ENCODE measurements at places on chromosomes 2 and 18.
A peak's percentile ranks its signal among the peaks of the same experiment; 100 is the strongest.

DNA sequence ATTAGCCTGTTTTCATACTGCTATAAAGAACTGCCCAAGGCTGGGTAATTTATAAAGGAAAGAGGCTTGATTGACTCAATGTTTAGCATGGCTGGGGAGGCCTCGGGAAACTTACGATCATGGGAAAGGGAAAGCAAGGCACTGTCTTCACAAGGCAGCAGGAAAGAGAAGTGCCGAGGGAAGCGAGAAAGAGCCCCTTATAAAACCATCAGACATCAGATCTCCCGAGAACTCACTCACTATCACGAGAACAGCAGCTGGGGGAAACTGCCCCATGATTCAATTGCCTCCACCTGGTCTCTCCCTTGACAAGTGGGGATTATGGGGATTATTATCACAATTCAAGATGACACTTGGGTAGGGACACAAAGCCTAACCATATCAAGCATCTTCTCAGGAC lies 23.3 kb downstream of the RHOB start:
- DNase-seq, result no peak

DNA sequence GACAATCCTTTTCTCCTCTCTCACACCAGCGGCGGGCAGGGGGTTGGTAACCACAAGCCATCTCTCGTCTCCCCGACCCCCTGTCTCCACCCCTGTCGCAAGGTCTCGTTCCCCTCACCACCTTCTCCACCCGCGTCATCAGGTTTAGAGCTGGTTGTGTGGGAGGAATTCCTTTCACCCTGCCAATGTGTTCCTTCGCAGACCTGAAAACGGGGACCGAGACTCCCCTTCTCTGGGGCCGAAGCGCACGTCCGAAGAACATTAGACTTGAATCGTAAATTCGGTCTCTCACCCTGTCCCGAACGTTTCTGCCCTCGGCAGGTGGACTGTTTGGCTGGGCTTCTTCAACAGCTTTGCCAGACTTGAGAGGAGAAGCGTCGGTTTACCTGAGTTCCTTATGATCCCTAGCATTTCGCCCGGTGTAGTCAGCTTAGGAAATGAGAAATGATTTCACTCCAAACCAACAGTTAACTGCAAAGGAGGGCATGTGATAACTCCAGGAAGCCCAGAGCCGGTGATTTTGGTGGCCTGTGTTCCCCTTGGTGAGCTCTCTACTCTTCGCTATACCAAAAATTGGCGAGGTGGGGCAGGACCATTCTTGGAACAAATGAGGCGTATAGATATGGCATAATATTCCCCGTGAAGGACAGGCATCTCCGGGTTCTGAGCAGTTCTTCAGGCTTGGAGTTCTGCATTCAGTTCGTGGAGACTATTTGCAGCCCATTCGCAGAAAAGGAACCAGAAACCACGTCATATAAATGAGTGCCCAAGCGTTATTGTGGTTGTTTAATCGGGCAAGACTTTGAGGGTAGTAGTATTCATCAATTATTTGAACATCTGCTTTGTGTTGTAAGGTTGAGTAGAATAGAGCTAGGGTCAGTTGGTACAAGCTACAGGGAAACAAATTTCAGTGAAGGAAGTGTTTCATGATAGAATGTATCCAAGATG lies 694 bp downstream of the CFAP36 start:
- DNase-seq, result peak; percentile 33

DNA sequence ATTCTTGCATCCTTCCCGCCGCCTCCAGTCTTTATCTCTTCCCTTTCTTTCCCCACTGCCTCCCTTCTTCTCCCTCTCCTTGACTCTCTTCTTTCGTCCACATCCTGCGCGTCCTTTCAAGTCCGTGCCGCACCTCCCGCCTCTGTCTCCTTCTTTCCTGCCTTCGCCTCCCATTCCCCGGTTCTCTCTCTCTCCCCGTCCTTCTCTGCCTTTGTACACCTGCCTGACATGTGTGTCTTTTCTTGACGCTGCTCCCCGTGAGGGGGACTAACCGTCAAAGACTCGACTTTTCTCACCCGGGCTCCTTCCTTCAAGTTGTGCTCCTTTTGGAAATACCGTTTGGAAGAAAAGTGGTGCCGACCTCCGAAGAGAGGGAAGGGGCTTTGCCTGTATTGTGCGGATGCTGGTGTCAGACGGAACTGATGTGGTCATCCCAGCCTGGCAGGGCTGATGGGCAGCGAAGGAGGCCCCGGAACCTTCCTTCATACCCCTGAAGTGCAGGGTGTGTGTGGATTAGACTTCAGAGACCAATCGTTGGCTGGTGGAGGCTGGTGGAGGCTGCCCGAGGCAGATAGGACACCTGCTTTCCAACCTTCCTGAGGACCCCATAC lies 879 bp downstream of the TMEM178A start:
- DNase-seq, result no peak

GRCh38 chr2:146392631-146393030 lies 1452.2 kb upstream of the ACVR2A start:
- DNase-seq, result no peak

DNA sequence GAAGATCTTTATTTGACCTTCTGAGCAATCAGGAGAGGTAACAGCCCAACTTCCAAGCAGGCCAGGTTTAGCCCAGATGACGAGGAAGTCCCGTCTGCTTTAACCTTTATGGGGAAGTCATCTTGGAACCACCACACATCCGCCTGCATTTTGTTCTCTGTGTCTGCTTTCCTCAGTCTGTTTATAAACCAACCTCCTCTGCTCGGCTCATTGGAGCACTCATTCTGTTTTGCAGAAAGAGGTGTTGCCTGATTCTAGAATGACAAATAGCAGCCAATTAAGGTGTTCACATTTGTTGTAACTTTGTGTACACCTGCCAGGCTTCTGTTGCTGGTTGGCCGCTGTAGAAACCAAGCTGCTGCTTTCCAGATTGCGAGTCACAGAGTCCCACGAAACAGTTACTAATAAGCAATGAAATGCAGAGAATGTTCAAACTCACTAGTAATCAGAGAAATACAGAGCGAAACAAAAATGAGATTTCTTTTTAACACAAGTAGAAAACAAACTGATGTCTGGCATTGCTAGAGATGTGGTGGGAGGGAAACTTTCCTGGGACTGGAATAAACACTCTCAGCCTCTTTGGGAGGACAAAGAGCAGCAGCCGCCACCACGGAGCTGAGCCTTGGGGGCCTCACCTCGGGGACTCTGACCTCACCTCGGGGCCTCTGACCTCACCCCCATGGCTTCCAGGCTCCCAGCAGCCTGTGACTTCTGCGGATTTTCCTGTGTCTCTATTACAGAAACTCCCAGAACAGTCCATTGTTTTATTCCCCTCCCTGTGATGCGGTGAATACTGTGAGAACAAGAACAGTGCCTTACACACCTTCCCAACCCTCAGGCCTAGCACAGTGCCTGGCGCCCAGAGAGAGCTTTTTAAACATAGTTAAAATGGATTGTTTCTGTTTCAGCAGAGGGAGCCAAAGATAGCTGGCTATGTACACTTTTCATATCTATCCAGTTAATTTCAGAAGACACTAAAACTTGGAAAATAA lies 64.0 kb downstream of the MBP start:
- peak; percentile 57 for DNase-seq

DNA sequence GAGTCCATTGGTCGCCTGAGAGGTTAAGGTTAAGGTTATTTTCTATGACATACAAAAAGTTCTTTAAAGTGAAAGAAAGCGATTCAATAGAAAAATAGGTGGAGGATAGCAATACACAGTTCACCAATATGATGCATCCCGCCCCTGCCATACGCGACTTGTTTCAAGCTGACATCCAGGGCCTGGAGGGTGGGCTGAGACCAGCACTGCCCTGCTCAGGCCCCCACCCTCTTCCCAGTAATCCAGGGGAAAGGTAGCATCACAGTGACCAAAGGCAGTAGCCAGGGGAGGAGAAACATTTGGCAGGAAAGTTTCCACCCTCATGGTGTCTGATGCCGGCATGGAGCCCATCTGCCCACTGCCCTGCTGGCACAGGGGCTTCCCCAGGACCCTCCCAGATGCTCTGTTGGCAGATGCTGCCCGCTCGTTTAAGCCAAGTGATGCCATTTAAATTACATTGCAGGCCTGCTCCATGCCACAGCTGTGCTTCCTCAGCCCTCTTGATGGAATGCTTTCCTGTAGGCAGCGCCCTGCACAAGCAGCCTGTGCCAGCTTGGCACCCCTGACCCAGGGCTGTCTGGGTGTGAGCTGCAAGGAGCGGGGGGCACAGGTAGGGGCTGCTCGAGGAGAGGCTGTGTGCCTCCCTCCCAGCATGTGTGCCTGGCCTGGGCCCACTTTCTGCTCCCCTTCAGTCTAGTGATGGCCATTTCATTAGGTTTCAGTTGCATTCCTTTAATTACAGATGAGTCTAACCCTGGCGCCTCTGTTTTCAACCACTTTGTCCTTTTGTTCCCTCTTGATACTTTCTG lies 10.7 kb upstream of the ANO7 start:
- no peak for DNase-seq

GRCh38 chr18:27750014-27750413 lies 426.9 kb downstream of the CDH2 start:
- no peak for DNase-seq

DNA sequence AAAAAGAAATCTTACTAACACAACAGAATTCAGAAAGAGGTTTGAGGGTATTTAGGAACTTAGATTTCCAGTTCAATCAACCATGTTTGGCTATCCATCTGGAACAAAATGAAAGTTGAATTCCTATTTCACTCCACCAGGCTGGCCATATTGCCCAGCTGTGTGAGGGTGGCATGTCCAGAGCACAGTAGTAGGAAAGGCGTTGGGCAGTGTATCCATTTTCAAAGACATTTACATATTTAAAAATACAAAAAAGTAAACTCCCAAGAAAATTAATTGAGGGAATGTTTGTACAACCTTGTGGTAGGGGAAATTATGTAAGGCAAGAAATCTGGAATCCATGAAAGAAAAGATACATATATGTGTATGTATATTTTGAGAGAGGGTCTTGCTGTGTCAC lies 21.5 kb upstream of the MSH2 start:
- DNase-seq, result no peak

GRCh38 chr2:160379399-160379798 lies 114.2 kb downstream of the RBMS1 start:
- no peak for DNase-seq

DNA sequence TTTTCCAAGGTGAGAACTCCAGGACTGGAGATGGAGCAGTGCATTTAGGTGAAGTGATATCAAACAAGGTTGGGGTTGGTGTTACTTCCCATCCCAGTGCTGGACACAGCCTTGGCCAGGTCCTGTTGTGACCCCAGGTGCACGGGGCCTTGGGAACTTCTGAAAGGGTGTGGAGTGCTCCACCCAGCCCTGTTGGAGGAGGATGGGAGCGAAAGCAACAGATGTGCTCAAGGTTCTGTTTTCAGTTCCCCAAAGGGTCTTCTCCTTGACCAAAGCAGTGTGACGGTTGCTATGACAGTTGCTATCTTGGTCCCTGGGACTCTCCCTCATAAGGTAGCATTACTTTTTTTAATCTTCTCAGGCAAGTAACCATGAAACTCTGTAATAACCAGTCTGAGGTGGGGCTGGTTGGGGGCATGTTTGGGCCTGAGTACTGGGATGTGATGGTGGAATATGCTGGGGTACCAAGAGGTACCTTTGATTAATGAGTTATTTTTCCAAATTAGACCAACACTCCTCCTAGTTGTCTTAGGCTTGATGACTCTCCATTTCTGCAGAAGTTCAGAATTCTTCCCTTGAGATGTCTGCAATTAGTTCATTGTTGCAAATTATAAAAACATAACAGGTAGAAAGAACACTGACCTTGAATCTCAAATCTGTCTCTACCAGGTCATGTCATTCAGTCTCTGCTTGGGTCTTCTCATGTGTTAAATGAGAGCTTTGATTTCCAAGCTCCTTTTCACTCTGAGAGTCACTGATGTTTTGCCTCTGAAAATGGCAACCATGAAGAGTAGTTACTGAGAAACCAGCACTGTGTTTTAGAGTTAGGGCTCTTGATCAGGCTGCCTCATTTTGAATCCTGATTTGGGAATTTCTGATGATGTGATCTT lies 154.5 kb downstream of the RPIA start:
- DNase-seq, result no peak

- DNase-seq, result no peak
These were observed 1.6 kb upstream of the STK17B start for GRCh38 chr2:196172951-196173350.

DNA sequence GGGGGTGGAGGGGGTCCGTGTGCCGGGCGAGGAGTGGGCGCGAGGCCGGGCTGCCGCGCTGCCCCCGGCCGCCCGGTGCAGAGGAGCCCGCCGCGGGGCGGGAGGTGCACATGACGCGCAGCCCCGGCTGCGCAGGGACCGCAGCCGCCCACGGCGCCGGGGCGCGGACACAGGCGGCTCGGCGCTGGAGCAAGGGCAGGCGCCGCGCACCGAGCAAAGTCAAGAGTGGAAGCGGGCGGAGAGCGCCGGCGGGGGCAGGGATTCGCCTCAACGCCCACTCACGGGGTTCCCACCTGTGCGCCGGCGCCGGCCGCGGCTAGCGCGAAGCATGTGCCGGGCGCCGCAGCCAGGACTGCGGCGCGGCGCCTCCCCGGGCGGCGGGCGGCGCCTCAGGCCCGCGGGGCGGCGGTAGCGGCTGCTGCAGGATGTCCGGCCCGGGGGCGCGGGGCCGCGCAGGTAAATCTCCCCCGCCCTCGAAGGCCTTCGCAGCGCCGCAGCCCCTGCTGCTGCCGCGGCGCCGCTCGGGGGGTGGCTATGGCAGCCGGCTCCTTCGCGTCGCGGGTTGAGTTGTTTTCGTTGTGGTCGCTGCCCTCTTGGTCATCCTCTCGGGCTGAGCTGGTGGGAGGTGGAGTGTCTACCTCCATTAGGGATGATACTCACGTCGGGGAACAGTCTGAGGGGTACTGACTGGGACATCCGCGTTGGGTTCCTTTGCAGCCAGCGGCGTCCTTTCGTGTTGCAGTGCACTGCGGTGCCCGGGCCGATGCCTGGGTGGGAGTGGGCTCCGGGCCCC lies 216.3 kb upstream of the DTNA start:
- DNase-seq, result no peak

- no peak for DNase-seq
These were observed 9.1 kb downstream of the MARCHF4 start for GRCh38 chr2:216363221-216363620.

DNA sequence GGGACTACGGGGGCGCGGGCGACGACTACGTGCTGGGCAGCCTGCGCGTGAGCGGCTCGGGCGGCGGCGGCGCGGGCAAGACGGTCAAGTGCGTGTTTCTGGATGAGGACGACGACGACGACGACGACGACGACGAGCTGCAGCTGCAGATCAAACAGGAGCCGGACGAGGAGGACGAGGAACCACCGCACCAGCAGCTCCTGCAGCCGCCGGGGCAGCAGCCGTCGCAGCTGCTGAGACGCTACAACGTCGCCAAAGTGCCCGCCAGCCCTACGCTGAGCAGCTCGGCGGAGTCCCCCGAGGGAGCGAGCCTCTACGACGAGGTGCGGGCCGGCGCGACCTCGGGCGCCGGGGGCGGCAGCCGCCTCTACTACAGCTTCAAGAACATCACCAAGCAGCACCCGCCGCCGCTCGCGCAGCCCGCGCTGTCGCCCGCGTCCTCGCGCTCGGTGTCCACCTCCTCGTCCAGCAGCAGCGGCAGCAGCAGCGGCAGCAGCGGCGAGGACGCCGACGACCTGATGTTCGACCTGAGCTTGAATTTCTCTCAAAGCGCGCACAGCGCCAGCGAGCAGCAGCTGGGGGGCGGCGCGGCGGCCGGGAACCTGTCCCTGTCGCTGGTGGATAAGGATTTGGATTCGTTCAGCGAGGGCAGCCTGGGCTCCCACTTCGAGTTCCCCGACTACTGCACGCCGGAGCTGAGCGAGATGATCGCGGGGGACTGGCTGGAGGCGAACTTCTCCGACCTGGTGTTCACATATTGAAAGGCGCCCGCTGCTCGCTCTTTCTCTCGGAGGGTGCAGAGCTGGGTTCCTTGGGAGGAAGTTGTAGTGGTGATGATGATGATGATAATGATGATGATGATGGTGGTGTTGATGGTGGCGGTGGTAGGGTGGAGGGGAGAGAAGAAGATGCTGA lies 1.4 kb downstream of the SOX11 start:
- no peak for DNase-seq

GRCh38 chr2:126536605-126537200 lies 119.3 kb upstream of the GYPC start:
- no peak for DNase-seq
